Upper lobe of right lung (tissue), 1 donor: ENCODE measurements at places on chromosomes 16 and 17.

DNA sequence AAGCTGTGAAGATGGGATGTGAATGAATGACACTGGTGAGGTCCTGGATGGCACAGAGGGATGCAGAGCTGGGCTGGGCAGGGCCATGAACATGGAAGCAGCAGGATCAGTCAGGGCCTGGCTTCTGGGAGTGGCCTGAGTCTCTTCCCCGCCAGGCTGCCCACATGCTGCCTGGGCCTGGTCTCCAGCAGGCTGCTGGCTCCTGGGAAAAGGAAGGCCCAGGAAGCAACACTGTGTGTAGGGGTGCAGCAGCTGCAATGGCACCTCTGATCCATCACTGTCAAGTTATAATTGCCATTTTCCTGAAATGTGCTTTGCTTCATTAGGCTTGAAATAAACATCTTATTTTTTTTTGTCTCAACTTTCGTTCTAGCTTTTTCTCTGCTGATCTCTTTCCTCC lies 260.2 kb upstream of the N4BP1 start:
- no peak overlapping the region for H3K27ac ChIP-seq
- H3K4me3 ChIP-seq: no peak overlapping the region
- H3K4me1 ChIP-seq: no peaks in the 10 kb centered on the region
- H3K27me3 ChIP-seq: no peaks in the 10 kb centered on the region

DNA sequence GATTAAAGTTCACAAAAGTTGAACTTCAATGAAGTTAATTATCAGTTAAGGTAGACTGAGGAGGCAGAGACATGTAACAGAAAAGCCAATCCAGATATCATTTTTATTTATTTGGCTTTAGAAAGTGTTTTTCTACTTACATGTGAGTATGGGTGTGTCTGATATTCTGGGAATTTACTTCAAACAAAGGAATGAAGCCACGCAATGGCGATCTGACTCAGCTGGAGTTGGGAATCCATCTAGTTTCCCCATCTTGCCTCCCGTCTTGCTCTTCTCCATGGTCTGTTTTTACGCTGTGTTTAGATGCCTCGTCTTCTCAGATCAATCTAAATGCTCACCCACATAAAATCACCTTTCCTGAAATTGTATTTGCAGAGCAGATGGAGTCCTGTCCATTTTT lies 1.7 kb upstream of the KCNJ16 start:
- H3K4me3 ChIP-seq: no peak overlapping the region

- DNase-seq: no peak
- H3K4me3 ChIP-seq: no peak overlapping the region
- no peaks in the 10 kb centered on the region for H3K27me3 ChIP-seq
Measured at GRCh38 chr17:31702041-31702440, 157.0 kb downstream of the COPRS start.

DNA sequence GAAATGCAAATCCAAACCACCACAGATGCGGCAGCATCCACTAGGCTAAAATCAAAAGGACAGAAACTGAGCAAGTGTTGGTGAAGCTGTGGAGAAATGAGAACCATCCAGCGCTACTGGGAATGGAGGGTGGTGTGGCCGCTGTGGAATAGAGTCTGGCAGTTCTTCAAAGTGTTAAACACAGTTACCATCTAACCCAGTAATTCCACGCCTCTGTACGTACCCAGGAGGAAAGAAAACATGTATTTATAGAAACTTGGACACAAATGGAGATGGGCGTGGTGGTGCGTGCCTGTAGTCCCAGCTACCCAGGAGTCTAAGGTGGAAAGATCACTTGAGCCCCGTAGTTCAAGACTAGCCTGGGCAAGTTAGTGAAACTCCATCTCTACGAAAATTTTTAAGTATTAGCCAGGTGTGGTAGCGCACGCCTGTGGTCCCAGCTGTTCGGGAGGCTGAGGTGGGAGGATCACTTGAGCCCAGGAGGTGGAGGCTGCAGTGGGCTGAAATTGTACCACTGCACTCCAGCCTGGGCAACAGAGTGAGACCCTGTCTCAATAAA lies 11.6 kb downstream of the SLC25A10 start:
- no peak overlapping the region for H3K4me3 ChIP-seq
- no peak overlapping the region for H3K27ac ChIP-seq
- H3K27me3 ChIP-seq: no peaks in the 10 kb centered on the region
- no peak for DNase-seq
- peaks cover 7% of the 10 kb centered on the region for H3K4me1 ChIP-seq

- DNase-seq: no peak
- H3K4me1 ChIP-seq: no peaks in the 10 kb centered on the region
- no peak overlapping the region for H3K27ac ChIP-seq
- no peak overlapping the region for H3K4me3 ChIP-seq
Measured at GRCh38 chr16:28990375-28991040, 5.7 kb downstream of the LAT start.

DNA sequence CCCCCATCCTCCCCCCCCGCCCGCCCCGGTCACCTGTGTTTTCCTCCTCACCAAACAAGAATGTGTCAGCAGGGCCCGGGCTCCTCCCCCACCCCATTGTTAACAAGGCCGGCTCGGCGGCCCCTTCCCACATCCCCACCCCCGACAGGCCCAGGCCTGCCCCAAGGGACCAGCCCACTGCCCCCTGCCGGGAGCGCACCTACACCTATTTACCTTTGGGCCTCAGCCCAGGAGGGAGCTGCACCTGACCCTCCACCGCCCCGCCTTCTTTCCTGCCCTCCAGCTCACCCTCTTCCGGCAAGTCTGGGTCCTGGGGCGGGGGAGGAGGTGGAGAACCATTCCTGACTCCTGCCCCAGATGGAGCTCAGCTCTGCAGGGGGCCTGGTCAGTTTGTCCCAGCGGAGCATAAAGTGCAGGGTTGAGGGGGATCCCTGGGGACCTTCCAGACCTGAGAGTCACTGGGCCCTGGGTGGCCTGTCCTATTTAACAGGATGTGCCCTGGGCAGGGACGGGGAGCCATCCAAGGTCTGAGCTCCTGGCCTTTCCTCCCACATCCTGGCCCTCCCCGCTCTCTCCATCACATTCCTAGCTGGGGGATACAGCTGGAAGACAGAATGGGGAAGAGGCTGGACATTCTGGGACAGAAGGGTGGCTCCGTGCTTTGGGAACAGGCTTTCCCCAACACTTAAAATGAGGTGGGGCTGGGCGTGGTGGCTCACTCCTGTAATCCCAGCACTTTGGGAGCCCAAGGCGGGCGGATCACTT lies 8.3 kb downstream of the FOXJ1 start:
- H3K4me1 ChIP-seq: peaks cover 2% of the 10 kb centered on the region
- DNase-seq: peak; percentile 88
- H3K27ac ChIP-seq: no peak overlapping the region
- peaks cover 6% of the 10 kb centered on the region for H3K27me3 ChIP-seq
- H3K36me3 ChIP-seq: no peaks in the 10 kb centered on the region

DNA sequence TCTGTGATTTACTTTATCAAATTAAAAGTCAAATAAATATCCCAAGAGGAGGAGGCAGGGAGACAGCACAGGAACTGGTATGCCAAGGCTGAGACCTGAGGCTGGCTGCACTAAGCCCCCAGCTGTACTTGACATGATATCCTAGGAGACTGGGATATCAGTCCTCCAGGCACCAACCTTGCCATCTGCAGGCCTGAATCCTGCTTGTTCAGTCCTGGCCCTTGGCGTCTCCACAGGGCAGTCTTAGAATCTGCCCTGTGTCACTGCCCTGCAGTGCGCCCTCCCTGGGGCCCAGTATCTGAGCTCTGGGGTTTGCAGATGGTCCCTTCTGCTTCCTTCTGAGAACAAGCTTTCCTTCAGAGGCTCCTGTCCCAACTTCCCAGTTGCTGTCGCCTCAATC lies 75.9 kb downstream of the HS3ST3A1 start:
- H3K4me3 ChIP-seq: no peak overlapping the region
- H3K36me3 ChIP-seq: no peaks in the 10 kb centered on the region
- DNase-seq: no peak

- H3K36me3 ChIP-seq: no peaks in the 10 kb centered on the region
- peaks cover 1% of the 10 kb centered on the region for H3K4me1 ChIP-seq
- no peak overlapping the region for H3K4me3 ChIP-seq
- no peak overlapping the region for H3K27ac ChIP-seq
- no peaks in the 10 kb centered on the region for H3K27me3 ChIP-seq
- no peak for DNase-seq
Measured at GRCh38 chr16:81804134-81804610, 25.1 kb downstream of the PLCG2 start.

GRCh38 chr17:80943346-80944145 lies 48.1 kb upstream of the CHMP6 start:
- H3K4me1 ChIP-seq: peaks cover 16% of the 10 kb centered on the region
- peaks cover 23% of the 10 kb centered on the region for H3K36me3 ChIP-seq
- H3K4me3 ChIP-seq: no peak overlapping the region
- peak; percentile 46 for DNase-seq
- no peaks in the 10 kb centered on the region for H3K27me3 ChIP-seq

DNA sequence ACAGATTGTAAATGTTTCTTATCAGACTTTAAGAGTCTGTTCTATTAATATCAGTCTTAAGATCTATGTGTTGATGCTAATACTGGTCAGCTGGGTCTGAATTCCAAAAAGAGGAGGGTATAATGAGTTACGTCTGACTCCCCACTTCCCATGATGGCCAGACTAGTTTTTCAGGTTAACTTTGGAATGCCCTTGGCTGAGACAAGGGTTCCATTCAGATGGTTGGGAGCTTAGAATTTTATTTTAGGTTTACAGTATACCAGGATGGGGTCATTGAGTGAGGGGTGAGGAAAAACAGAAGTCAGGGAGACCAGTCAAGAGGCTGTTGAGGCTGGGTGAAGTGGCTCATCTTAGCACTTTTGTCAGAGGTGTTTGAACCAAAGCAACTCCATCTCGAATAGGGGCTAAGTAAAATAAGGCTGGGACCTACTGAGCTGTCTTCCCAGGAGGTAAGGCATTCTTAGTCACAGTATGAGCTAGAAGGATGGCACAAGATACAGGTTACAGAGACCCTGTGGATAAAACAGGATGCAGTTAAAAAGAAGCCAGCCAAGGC lies 2.9 kb upstream of the TMEM231 start:
- H3K4me3 ChIP-seq: no peak overlapping the region

DNA sequence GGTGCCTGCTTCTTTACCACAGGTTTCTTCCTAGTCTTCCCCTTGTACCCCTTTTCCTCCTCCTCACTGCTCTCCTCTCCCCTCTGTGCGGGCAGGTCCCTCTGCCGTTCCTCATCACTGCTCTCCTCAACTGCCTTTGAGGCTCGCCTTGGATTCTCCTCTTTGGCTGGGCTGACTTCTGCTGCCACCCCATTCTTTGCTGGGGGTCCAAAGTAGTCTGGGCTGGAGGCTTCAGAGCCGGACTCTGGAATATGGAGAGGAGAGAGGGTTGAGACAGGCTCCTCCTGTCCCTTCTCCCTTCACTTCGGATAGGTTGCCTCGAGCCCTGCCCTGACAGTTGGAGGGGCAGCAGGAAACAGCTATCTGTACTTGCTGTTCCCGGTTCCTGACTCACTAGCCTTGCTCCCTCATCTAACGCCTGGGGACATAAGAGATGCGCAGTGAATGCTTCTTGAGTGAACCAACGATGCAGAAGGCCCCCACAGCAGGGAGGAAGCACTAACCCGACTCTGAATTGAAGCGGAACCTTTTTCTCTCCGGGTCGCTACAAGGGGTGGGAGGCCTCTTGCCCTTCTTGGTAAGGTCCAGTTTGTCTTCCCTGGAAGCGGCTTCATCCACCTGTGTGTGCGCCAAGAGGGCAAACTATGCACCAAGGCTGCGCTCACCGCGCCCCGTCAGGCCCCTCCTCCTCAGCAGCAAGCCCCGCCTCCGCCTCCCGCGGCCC lies 655 bp downstream of the HIRIP3 start:
- H3K27ac ChIP-seq: peak overlapping the region; percentile 97
- peaks cover 23% of the 10 kb centered on the region for H3K4me1 ChIP-seq
- peak overlapping the region; percentile 98 for H3K4me3 ChIP-seq

- H3K27me3 ChIP-seq: no peaks in the 10 kb centered on the region
- no peak overlapping the region for H3K4me3 ChIP-seq
- H3K36me3 ChIP-seq: peaks cover 79% of the 10 kb centered on the region
- H3K27ac ChIP-seq: no peak overlapping the region
Measured at GRCh38 chr16:69691980-69692911, 34.1 kb downstream of the NQO1 start.

- no peak for DNase-seq
- peaks cover 6% of the 10 kb centered on the region for H3K4me1 ChIP-seq
- no peak overlapping the region for H3K4me3 ChIP-seq
- H3K36me3 ChIP-seq: no peaks in the 10 kb centered on the region
Measured at GRCh38 chr17:40608061-40608581, 39.5 kb downstream of the SMARCE1 start.

DNA sequence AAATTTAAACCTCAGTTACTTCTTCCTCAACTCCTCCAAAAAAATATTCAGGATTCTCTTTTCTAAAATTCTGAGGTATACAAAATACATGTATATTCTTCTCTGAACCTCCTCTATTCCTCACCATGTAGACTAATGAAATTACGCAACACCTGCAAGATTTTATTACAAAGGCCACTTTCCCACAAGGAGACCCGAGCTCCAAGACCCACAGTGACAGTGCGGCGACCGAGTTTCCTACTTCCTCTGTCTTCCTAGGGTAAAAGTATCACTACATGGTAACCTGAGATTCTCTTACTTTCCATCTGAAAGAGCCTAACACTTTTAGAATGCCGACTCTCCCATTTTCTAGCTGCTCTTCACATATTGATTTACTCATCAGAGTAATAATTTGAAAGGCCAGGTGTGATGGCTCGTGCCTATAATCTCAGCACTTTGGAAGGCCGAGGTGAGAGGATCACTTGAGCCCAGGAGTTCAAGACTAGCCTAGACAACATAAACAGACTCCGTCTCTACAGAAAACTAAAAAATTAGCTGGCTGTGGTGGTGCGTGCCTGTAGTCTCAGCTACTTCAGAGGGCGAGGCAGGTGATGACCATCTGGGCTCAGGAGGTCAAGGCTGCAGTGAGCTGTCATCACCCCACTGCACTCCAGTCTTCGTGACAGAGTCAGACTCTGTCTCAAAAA lies 35.7 kb downstream of the CYTH1 start:
- H3K4me1 ChIP-seq: peaks cover 84% of the 10 kb centered on the region
- no peak overlapping the region for H3K27ac ChIP-seq
- DNase-seq: no peak
- H3K4me3 ChIP-seq: no peak overlapping the region
- H3K36me3 ChIP-seq: no peaks in the 10 kb centered on the region
- H3K27me3 ChIP-seq: no peaks in the 10 kb centered on the region

- H3K36me3 ChIP-seq: no peaks in the 10 kb centered on the region
- no peak for DNase-seq
- no peak overlapping the region for H3K27ac ChIP-seq
- H3K27me3 ChIP-seq: no peaks in the 10 kb centered on the region
Measured at GRCh38 chr16:62254847-62255246, 218.6 kb upstream of the CDH8 start.
